Brain pericyte (primary cell): ENCODE measurements at places on chromosomes 6 and 20.

DNA sequence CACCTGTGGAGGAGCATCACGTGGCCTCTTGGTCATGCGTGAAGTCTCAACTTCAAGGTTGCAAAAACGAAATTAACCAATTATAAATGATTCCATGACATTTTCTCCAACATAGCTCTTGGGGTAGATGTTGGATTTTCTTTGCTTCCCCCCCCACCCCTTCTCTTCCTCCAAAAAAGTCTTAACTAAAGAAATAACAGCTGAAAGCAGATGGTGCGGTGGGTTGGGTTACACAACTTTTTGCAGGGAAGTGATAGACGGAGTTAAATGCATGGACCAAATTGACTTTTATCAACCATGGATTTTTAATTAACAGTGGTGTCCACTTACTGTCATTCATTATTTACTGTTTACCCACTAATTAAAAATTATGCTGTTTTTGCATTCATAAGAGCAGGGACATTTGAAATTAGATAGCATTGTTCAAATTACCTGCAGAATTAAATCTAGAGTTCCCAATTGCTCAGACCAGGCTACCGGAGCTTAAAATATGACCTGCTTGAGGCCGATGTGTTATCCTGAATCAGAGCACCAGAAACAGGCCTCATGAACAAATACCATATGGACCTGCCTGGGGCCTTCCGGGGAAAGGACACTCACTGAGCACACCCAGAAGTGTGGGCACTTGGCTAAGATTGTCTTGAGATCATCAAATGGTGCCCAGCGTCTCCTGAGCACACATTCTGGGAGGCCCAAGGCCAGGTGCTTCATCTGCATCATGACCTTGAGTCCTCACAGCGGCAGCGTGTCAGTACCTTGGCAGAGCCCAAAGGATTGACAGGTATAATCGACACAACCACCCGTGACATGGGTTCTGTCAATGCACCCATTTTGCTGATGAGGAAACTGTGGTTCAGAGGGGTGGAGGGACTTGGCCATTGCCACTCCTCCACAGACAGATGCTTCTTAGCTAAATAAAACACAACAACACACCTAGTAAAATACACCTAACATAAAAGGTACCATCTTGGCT is 41.5 kb downstream of the APCDD1L start:
- DNase-seq: no peak

- no peak for DNase-seq
Observed at GRCh38 chr20:38325905-38326304, 20.4 kb upstream of the LBP start.

DNA sequence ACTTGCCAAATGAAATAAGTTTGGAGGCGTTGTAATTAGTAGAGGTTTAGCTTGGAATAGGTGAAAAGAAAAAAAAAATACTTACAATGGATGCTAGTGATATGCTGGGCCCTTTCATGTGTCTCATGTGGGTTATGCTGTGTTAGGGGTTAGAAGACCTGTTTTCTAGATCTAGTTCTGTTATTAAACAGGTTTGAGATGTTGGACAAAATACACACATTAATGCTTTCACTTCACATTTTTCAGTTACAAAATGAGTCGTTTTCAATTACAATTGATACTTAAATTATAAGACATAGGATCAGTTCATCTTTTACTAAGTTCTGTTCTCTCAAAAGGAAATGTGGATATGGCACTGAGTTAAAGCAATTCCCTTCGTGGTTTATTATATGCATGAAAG is 509.8 kb downstream of the EPM2A start:
- DNase-seq: no peak

DNA sequence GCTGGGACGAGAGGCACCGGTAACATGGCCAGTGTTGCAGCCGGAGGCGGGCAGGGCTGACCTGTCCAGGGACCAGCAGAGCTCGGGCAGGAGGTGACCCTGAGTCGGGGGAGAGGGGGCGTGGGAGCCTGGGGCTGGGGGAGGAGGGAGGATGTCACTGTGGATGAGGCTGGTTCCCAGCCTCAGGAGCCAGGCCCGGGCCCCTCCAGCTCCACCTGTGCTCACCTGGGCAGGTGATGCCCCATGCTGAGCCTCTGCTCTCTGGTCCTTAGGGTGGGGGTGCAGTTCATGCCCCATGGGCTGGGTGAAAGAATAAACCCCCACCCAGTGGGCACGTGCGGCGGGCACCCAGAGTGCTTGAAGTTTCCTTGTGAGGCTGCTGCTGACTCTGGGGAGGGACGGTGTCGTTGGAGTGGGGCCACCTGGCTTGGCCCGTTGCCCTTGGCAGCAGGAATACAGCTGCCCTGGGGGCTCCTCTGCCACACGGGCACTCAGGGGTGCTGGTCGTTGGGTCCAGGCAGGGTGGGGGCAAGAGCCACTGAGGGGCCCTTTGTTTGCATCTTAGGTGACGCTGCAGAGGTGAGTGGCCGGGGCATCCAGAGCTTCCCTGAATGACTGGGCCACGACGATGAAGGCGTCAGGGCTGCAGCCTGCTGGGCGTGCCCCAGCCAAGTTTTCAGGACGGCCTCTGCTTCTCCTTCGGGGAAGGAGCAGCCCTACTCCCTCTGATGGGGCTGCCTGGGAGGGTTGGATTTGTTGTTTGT is 24.7 kb upstream of the BHLHE23 start:
- DNase-seq: no peak

DNA sequence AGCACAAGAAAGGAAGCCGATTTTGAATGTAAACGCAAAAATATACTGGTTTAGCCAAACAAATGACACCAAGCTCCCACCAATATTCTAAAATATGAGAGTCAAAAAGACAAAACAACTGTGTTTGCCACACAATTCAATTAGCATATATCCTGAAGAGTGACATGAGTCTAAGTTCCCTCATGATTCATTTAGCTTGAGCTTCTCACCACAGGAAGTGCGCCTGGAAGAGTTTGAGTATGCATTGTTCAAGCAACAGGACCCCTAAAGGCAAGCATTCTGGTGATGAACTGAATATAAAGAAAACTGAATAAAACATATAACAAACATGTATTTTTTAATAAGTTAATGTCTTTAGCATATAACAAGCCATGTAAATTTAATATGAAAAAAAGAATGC is 115.2 kb upstream of the RUNX2 start:
- DNase-seq: no peak
